ENCODE measurements at places on chromosomes 5 and 9.

DNA sequence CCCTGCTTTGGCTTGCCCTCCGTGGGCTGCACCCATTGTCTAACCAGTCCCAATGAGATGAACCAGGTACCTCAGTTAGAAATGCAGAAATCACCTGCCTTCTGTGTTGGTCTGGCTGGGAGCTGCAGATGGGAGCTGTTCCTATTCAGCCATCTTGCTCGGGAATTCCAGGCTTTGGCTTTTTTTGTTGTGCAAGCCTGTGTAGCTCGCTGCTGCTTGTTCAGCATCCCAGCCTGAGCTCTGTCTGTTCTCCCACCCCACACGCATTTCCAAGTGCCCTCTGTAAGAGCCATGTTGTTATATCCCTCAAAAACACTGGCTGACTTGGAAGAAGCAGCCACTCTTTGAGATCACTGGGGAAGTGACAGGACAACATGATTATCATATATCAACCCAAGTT is 101.6 kb upstream of the DPYSL3 start:
- no peak for DNase-seq

GRCh38 chr9:36840898-36841536 is 193.1 kb downstream of the PAX5 start:
- no peak for DNase-seq

DNA sequence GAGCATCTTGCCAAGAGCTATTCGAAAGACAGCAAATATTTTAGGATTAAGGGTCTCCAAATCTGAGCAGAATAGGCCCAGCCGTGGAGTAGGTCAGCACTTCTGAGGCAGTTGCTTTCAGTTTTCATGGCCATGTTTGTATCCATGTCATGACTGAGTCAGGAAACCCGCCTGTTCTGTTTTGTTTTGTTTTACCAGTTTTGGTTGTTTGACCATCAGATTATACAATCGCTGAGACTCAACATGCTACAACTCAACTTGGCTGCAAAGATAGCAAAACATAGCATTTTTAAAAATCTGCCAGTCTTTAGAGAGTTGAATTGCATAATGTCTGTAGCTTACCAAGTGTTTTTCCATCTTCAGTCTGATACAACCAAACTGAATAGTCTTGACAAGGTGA is 185.1 kb upstream of the ZNF462 start:
- no peak for DNase-seq

- DNase-seq: no peak
Observed at GRCh38 chr9:123651273-123651672, 278.7 kb downstream of the DENND1A start.

GRCh38 chr5:100232736-100233135 is 302.4 kb upstream of the FAM174A start:
- no peak for DNase-seq

Measured in cardiac fibroblast (primary cell).